ENCODE measurements at places on chromosomes 6 and 20.

- DNase-seq: no peak
These were observed 584.1 kb upstream of the FLRT3 start for GRCh38 chr20:14921513-14921912.

GRCh38 chr20:20754714-20755113 lies 42.3 kb upstream of the RALGAPA2 start:
- no peak for DNase-seq

- no peak for DNase-seq
These were observed 15.7 kb upstream of the SSTR4 start for GRCh38 chr20:23019403-23019802.

DNA sequence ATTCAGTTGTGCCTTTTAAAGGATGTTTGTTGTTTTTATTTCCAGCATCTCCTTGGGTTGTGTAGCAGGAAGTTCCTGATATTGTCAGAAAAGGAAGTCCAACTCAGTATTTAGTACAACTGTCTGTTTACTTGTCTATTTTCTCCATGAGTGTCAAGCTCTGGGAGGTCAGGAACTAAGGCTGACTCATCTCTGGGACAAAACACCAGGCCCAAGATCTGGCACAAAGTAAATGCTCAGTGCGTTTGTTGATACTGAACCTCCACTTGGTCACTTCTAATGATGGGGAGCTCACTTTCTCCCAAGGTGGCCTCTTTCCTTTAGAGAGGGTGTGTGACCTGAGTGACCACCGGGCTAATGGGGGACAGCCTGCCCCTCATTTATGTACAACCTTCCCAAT lies 12.6 kb upstream of the PIGU start:
- no peak for DNase-seq

GRCh38 chr6:128363020-128363813 lies 157.2 kb downstream of the PTPRK start:
- no peak for DNase-seq

GRCh38 chr20:41902346-41902745 lies 284.2 kb upstream of the CHD6 start:
- DNase-seq: no peak

DNA sequence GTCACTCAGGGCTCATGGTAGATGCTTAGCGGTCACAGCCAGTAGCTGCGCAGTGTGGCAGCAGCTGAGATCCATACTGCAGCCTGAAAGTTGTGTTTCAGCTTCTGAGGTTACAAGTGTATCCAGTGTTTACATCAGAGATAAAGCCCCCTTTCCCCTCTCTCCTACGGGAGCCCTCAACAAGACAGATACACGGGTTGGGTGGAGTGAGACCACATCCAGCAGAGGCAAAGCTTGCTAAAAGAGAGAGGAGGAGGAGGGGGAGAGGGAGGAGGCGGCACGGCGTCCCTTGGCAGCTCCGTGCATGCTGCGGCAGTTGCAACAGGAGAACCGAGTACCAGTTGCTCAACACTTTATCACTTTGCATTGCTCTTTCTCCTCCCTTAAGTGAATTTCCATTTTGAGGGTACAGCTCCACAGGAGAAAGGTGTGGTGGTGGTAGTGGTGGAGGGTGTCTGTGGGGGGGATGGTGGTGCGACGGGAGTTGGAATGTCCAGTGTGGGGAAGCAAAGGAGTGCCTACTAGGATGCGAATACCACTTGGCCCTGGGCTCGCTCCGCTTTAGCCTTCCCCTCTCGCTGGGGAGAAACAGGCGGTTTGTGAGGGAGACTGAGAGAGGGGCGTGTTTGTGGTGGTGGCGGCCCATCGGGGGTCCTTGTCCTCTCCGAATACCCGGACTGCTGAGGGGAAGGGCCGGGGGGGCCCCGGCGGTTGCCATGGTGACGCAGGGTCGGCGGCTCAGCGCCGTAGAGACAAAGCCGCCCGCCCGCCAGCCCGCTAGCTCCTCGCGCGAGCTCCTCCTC lies 405 bp upstream of the RNF182 start:
- DNase-seq: no peak

- DNase-seq: no peak
These were observed 79.4 kb downstream of the FAXC start for GRCh38 chr6:99270030-99270429.

- DNase-seq: no peak
These were observed 99.7 kb downstream of the PDE7B start for GRCh38 chr6:135951169-135951568.

DNA sequence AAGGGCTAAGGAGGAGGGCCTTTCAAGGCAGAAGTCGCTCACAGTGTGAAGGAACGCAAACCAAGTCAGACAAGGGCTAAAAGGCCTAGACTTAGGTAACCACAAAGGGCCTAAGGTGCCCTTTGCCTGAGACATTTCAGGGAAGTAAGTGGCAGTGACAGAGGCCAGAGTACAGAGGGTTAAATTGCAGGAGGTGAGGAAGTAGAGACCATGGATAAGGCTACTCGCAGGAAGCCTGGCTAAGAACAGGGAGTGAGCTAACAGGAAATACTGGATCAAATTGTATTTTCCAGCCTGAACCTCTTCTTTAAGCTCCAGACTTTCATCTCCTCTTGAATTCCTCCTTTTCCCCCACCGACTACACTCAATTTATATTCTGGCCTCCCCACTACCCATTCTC lies 16.6 kb downstream of the ZHX3 start:
- no peak for DNase-seq

DNA sequence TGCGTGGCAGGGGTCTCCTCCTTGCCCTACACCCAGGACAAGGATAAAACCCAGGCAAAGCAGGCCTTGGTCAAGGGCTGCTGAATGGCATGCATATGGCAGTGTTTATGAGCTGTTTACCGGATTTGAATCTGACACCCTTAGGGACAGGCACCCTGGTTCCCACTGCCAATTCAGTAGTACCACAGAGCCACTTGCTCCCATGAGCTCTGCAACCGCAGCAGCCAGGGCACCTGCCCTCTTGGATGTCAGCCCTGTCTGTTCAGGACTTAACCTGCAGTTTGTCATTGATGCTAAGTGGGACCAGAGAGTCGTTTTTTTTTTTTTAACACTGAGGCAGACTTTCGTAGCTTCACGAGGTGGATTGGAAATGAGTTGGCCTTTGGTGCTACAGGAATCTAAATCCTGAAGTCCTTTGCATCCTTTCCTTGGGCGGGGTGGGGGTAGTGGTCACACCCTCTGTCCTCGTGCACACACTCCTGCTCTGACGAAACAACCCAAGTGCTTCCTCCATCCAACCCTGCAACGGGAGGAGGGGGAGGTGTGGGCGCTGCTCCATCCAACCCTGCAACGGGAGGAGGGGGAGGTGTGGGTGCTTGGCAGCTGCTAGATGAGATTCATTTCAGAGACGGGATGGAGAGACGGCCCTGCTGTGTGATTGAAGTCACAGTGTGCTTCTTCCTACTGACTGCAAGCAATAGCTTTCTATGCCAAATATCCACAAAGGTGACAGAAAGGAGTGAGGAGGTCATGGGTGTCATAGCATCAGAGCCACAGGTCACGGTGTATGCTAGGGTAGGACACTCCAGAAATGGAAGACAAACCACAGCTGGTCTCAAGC lies 166.5 kb downstream of the SMOC2 start:
- DNase-seq: no peak

DNA sequence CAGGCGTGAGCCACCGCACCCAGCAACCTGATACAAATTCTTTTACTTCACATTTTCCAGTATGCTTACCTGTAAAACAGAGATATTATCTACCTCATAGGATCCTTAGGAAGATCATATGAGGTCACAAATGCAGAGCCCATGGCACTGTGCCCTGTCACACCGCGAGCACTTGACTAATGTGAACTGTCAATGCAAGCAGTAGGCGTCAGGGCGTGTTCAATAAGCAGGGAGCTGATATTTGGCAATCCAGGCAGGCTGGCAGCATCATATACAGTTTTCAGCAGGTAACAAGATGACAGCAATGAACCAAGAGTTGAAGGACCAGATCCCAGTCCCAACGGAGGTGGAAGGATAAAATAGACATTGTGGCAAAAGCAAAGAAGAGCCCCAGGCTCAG lies 14.6 kb upstream of the ARID1B start:
- no peak for DNase-seq

GRCh38 chr6:167652701-167653095 lies 174.0 kb upstream of the AFDN start:
- DNase-seq: no peak

GRCh38 chr6:69789578-69789977 lies 7.2 kb downstream of the LMBRD1 start:
- DNase-seq: no peak

- no peak for DNase-seq
These were observed 173.4 kb downstream of the SLC16A10 start for GRCh38 chr6:111260570-111261298.

GRCh38 chr6:69180361-69181067 lies 545.4 kb downstream of the ADGRB3 start:
- no peak for DNase-seq

- no peak for DNase-seq
These were observed 455.2 kb downstream of the PLCB1 start for GRCh38 chr20:8587251-8587650.

DNA sequence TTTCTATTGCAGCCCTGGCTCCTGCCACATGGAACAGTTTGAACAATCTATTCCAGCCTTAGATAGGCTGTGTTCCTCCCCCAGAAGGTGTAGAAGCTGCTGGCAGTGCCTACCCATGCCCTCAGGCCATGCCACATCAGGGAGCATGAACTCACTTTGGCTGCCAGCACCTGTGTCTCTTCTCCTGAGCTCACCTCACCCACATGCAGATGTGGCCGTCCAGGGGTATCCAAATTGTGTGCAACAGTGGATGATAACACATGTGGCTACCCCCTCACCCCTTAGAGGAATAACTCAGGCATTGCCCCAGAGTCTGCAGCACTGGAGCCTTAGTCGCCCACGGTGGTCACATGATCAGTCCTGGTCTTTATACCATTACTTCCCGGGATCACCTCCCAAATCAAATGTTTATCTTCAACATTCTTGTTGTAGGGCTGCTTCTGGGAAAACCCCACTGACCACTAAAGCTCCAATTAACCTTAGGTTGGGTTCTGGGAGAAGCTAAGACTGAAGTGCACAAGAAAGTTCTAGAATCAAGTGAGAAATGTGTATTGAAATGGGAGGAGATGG lies 110.4 kb downstream of the BANF2 start:
- no peak for DNase-seq

DNA sequence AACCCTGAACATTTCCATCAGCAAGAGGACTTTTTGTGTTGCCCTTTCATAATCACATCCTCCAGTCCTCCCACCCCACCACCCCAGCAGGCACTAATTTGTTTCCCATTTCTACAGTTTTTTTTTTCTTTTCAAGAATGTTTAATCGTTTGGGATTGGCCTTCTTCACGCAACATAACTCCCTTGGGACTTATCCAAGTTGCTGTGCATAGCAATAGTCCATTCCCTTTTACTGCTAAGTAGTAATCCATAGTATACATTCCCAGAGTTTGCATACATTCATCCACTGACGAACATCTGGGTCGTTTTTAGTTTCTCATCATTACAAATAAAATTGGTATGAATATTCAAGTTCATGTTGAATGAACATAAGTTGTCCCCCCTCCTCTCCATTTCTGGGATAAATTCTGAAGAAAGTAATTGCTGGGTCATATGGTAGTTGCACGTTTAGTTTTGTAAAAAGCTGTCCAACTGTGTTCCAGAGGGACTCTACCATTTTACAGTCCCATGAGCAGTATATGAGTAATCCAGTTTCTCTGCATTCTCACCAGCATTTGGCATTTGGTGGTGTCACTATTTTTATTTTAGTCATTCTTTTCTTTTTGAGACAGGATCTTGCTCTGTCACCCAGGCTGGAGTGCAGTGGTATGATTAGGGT lies 90.8 kb downstream of the DOK5 start:
- no peak for DNase-seq

GRCh38 chr6:3260772-3261517 lies 2.2 kb downstream of the PSMG4 start:
- no peak for DNase-seq

- DNase-seq: no peak
These were observed 650.6 kb downstream of the CBLN4 start for GRCh38 chr20:55354720-55355119.

DNA sequence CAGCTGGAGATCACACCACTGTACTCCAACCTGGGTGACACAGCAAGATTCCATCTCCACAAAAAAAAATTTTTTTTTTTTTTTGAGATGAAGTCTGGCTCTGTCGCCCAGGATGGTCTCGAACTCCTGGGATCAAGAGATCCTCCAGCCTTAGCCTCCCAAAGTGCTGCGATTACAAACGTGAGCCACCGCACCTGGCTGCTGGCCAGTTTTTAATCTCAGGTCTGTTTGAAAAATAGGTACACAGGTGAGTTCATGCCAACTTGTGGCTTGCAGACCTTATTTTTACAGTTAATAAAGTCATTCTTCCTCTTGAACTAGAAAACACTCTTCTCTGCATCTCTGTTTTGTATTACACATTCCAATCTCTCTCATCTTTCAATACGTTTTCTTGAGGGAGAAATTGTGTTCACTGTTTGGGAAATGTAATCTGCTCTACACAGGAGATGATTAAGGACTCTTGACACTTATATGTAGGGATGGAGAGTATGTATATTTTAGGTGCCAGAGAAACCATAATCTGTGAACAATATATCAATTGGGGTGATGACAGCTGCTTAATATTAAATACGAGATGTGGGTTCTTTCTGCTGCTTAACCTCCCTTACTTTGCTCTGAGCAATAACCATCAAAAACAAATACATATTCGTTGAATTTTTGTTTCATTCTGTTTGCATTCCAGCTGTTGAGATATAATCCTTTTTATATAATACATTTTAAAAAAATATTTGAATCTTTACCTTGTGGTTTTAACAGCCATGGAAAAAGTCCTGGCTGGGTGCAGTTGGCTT lies 17.7 kb upstream of the RIPOR3 start:
- no peak for DNase-seq

- DNase-seq: no peak
These were observed 120.4 kb upstream of the ZNF184 start for GRCh38 chr6:27593200-27593818.

DNA sequence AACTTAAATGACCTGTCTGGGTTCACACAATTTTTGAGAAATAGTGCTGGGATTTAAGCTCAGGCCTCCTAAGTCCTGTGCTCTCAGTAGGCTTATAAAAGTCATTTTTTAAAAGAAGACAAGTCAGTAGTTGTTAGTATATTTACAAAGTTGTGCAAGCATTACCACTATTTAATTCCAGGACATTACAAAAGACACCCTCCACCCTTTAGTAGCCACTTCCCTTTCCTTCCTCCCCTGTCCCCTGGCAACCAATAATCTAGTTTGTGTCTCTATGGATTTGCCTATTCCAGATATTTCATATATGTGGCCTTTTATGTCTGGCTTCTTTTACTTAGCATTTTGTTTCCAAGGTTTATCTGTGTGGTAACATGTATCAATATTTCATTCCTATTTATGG lies 37.6 kb downstream of the HMGN3 start:
- DNase-seq: no peak

- no peak for DNase-seq
These were observed 10.3 kb downstream of the REPS1 start for GRCh38 chr6:138977646-138978167.
